Hematopoietic multipotent progenitor cell treated with erythropoietin and hydrocortisone succinate and interleukin-3 and kit ligand, for 15 days (in vitro differentiated cells): ENCODE measurements at places on chromosomes 11 and 22.
A peak's percentile ranks its signal among the peaks of the same experiment; 100 is the strongest.

DNA sequence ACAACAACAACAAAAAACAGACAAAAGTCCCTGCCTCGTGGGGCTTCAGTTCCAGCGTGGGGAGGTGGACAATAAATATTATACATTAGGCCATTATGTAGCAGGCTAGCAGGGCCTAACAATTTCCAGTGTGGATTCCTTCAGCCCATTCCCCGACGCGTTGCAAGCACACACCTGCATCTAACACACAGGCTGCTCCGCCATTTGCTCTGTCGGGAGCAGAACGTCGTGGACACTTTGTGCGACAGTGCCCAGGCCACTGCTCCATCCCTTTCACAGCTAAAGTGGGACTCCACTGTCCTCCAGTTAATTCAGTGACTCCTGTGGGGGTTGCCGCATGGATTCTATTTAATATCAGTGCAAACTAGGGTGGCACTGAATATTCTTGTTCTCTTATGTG, 10.9 kb upstream of the FGF3 start:
- DNase-seq = no peak

DNA sequence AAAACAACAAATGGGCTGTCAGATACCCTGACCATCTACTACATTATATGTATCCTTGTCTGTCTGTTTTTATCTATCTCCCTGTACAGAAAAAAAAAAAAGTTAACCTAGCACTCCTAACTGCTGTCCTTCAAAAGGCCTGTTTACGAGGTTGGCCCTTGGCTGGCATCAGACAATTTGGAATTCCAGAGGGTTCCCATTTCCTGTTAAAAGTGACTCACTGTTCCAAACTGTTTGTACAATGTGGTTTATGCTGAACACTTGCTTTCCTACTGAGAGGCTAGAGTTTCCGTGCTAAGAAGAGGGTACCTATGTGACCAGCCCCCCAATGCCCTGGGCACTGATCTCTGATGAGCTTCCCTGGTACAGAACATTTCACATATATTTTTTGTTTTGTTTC, 65.9 kb upstream of the HMGXB4 start:
- DNase-seq = no peak

DNA sequence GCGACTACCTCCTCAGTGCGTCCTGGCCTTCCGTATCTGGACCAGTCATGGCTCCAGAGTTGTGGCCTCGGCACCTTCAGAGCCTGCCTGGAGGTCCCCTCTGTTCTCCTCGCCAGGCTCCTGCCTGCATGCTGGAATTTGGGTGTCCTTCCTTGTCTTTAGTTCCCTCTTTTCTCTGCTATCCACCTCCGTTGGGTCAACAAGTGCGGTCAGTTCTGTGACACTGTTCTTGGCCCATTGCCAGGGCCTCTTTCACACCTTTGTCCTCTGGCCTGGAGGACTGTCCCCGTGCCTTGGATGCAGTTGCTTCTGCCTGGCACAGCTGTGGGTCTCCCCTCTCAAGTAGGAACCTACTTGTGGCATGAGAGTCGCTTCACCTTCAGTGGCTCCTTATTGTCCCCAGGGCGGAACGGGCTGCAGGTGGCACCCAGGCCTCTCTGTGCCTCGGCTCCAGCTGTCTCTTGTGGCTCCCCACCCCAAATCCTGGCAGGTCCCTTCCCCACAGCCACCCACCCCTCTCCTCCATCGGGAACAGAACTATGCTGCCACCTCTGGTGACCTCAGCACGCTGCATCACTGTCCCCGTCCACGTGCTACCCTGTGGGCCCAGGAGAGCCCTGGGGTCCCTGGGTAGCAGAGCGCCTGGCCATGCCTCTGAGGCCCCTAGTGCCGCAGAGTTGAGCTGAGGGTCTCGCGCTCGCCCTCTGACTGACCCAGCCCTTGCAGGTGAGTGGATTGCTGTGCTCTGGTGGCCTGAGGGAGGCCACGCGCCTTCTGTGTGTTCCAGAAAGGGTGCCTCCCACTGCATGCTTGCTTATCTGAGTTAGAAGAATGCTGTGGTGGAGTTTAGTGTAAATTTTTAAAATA, 4.7 kb downstream of the DGCR8 start:
- DNase-seq = no peak

GRCh38 chr22:23061471-23062280, 8.6 kb upstream of the GNAZ start:
- no peak for DNase-seq

GRCh38 chr11:59463190-59463641, 6.5 kb downstream of the OR4D6 start:
- DNase-seq = no peak

DNA sequence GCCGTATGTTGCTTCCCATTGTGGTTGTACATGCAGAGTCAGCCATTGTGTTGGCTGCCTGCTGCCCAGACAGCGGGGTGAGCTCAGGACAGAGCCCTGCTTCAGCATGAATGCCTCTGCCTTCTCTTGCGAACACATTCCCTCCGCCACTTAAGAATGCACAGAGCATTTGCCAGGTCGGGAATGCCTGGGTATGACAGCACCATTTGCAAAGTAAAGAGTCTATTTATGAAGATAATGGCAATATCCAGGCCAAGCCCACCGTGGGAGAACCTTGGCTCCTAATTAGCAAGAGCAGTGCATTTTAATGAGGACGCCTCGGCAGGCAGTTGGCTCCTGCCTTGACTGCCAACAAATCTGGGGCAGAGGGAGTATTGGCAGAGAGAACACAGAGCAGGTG, 62.5 kb upstream of the SORL1 start:
- no peak for DNase-seq

DNA sequence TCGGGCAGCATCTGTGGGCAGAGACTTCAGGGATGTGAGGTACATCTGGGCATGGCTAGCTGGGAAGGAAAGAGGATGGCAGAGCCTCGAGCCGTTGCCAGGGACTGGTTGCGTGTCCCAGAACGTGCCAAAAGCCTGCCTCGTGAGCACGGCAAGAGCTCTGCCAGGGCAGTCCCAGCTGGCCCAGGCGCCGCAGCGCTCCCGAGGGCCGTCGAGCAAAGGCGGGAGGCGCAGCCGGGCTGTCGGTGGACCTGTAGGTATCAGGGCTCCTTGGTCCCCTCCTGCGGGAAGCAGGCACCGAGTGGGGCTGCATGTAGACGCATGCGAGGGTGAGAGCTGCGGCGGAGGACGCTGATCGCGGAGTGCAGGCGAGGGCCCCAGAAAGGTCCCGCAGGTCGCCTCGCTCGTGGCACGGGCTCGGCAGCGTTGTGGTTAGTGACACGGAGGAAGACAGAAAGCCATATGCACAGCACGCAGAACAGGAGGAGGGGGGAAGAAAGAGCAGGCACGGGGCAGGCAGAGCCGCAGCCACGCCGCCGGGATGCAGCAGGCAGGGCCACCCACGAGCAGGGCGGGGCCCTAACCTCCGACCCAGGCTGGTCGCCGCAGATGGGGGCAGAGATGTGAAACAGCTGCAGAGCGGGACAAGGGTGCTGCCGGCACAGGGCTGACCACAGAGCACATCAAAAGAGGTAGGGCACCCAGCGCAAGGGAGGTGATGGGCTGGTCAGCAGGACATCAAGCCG, 18.0 kb downstream of the LSP1 start:
- DNase-seq = no peak

- no peak for DNase-seq
These were observed 1.4 kb upstream of the MADD start for GRCh38 chr11:47268448-47269001.

DNA sequence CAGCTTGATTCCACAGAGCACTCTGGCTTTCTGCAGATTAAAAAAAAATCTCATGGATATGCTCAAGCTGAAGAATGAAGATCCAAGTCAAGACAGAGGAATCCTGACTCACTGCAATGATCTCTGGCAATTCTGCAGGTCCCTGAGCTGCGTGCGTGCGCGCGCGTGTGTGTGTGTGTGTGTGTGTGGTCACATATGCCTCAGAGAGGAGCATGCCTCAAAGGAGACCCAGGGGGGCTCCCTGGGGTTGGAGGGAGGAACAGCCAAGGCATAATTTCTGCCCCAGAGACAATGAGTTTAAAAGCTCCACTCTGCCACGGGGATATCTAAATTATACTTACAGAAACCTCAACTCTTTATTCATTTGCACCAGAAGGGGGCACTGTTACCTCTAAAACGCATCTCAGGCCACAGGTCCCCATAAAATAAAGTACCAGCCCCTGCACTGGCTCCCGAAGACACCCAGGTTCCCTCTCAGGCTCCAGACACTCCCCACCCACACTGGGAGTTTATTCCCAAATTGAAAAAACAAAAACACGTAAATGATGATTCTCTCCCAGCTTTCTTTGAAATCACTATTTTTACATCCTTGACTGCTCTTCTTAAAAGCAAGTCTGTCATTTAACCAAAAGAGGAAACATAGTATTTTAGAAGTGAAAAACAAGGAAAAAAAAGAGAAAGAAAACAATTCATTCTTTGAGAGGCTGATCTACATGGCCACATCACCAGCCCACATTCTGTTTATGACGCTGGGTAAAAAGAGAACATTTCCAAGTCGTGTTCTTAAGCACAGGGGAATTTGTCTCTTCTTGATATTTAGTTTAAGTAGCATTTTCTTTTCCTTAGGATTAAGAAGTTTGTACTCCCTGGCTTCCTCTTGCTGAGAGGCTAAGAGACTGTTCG, 401.0 kb downstream of the LARGE1 start:
- DNase-seq = peak; percentile 3

- no peak for DNase-seq
These were observed 3.8 kb downstream of the KCNC1 start for GRCh38 chr11:17738151-17738973.

DNA sequence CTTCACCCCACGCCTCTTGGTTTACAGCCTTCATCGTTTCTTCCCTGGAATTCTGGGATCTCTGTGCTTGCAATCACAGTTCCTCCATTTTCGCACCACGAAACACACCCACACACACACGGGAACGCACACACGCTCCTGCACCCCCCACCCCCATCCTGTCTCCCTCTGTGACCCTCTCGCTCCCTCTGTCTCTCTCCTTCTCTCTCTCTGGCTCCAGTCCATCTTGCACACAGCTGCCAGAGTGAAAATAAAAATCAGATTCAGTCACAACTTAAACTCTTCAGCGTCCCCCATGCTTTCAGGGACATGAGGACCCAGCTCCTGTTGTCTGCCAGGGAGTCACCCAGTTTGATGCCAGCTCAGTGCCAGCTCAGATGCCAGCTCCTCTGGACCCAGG, 3.0 kb downstream of the GAL start:
- DNase-seq = no peak

- DNase-seq = no peak
These were observed 4.1 kb downstream of the PRG2 start for GRCh38 chr11:57386178-57386940.

- no peak for DNase-seq
These were observed 19.0 kb upstream of the MPZL2 start for GRCh38 chr11:118283037-118283636.

DNA sequence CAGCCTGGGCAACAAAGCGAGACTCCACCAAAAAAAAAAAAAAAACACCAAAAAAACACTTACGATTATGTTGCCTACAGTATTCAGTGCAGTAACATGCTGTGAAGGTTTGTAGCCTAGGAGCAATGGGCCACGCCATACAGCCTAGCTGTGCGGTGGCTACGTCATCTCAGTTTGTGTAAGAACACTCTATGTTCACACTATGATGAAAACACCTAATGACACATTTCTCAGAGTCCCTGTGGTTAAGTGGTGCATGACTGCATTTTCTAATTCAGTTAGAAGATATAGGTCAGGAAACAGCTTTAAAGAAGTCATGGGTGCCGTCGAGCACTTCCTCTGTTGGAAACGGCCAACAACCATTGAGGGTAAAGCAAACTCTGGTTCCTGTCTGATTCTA, 75.7 kb upstream of the ANO1 start:
- no peak for DNase-seq

GRCh38 chr11:76293189-76293631, 86.9 kb upstream of the WNT11 start:
- DNase-seq = no peak

GRCh38 chr11:92867913-92868619, 101.4 kb upstream of the MTNR1B start:
- no peak for DNase-seq

DNA sequence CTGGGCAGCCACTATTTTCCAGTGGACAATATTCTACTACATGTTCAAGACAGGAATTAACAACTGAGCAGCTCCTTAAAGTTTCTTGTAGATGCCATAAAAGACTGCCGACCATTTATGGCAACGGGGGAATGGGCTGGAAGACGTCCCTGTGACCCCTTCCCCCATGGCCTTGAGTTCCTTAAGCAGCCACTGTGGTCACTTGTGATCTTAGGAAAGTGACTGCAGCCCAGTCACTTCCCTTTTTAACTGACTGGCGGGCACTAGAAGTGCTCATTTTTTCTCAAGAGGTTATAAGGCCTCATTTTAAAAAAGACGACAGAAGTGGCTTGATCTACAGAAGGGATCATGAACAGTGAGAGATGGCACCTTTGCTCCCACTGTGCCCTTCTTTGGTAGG, 153.2 kb upstream of the NARS2 start:
- no peak for DNase-seq

- no peak for DNase-seq
These were observed 143.8 kb downstream of the ST3GAL4 start for GRCh38 chr11:126499131-126499752.

DNA sequence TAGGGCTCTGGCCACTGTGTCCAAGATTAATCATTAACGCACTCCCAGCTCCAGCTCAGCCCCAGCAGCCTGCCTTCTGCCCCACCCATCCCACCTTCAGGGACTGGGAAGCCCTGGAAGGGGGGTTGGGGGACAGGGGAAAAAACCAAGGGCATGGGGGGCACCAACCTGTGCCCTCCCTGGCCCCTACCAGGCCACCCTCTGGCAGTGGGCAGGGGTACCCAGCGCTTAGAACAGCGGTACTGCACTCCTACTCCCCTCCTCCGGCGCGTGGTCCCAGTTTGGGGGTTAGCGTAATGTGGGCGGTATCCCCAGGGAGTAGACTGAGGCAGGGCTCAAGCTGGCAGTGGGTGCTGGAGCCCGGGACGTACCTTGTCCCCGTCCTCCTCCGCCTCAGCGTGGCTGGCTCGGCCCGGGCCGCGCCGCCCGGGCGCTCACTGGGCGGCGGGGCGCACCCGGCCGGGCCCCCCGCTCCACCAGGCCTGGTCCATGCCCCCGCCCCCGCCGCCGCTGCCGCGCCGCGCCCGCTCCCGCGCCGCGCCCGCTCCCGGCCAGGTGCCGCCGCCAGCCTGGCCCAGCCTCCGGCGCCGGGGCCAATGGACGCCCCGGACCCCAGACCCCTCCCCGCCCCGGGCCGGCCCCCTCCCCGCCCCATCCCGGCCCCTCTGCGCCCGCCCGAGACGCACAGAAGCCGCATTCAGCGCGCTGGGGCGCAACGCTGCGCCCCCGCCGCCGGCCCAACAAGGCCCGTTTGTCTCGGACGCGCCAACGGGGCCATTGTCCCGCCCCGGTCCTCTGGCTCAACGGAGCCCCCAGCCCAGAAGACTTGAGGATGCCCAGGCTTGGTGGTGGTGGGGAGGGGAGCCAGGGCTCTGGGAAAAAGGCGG, at the start of gene GAL3ST1:
TSS of gene GAL3ST1 (minus strand) at position 571 of the 887 bp plus-strand sequence. CDS start 17,273 bp downstream, outside the sequence.
- no peak for DNase-seq

DNA sequence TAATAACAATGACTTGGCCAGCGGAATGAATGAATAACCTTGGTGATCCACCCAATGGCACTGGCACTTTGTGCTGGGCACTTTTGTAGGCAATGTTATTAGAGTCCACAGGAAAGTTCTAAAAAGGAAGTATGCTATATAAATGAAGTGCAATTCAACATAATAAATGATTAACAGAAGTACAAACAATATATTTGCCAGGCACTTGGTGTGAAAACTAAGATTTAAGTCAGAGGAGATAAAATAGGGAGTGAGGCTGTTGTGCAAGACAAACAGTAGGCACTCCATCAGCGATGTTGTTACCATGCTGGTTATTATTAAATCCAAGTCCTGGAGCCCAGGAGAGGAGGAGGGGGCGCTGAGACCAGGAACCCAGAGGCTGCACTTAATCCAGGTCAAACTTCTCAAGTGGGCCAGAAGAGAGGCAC, 173.8 kb downstream of the LARGE1 start:
- no peak for DNase-seq
